Brain (organoid and tissue), 16 donors: ENCODE measurements at places on chromosomes 7 and 10. TPM values are rescaled to one million over a fixed set of nuclear protein-coding genes. Genes with fewer than 3 reads are reported as not detected.

The HECW1 gene
- 1.7 TPM for polyA plus RNA-seq

The GPR22 gene
- polyA plus RNA-seq = 0.97 TPM

The SPDYE11 gene
- not detected for polyA plus RNA-seq

The TCTN3 gene
- 35.5 TPM for polyA plus RNA-seq

The ADRA2A gene
- polyA plus RNA-seq = 1.1 TPM

The SPDYE5 gene
- not detected for polyA plus RNA-seq

The SMNDC1 gene
- polyA plus RNA-seq = 22.3 TPM

The ALOX5 gene
- polyA plus RNA-seq = 1.2 TPM

The NXPH1 gene
- polyA plus RNA-seq = 5.5 TPM
